Daoy (cell line): ENCODE measurements at places on chromosomes 4 and X. TPM values are rescaled to one million over a fixed set of nuclear protein-coding genes. Genes with fewer than 3 reads are reported as not detected.

GRCh38 chrX:149541521-149542047 is 772 bp downstream of the EOLA1 start:
- DNase-seq, result no peak

- peak; percentile 36 for DNase-seq
Measured at GRCh38 chrX:50495616-50496015, 25.0 kb upstream of the DGKK start.

GRCh38 chrX:43175434-43175833 is 397.5 kb upstream of the PPP1R2C start:
- no peak for DNase-seq

GRCh38 chrX:72715546-72715945 is 1.4 kb upstream of the PHKA1 start:
- no peak for DNase-seq

The CTSO gene
- 1.3 and 2.2 TPM in 2 replicates for total RNA-seq

The H2BW2 gene
- total RNA-seq, result not detected in 2 replicates

DNA sequence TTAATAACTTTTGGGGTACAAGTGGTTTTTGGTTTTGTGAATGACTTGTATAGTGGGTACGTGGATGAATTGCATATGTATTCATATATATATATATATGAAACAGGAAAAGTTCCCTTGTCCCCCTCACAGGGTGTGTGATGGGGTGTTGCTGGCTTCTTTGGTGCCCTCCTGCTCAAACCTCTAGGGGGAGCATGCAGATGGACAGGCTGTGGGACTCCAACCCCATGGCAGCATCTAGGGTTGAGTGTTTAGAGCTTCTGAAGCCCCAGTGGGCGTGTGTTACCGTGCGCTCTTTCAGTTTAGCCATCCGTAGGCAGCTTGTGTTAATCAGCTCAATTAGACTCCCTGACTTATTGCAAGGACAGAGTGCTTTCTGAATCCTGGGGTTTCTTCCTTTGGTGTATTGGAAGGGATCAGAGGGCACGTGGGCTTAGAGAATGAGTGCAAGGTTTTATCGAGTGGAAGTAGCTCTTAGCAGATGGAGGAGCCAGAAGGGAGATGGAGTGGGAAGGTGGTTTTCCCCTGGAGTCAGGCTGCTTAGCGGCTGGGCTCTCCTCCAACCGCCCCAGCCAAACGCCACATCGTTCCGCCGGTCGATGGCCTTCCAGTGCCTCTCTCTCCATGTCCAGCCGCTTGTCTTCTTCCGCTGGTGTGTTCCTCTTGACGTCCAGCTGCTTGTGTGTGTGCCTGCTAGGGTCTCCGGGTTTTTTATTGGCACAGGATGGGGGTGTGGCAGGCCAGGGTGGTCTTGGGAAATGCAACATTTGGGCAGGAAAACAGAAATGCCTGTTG is 674.4 kb upstream of the LCORL start:
- DNase-seq, result peak; percentile 4

The ENAM gene
- not detected in 2 replicates for total RNA-seq

The DNAAF6 gene
- not detected in 2 replicates for total RNA-seq

- DNase-seq, result peak; percentile 70
Measured at GRCh38 chr4:5033281-5033841, 14.1 kb upstream of the CYTL1 start.

DNA sequence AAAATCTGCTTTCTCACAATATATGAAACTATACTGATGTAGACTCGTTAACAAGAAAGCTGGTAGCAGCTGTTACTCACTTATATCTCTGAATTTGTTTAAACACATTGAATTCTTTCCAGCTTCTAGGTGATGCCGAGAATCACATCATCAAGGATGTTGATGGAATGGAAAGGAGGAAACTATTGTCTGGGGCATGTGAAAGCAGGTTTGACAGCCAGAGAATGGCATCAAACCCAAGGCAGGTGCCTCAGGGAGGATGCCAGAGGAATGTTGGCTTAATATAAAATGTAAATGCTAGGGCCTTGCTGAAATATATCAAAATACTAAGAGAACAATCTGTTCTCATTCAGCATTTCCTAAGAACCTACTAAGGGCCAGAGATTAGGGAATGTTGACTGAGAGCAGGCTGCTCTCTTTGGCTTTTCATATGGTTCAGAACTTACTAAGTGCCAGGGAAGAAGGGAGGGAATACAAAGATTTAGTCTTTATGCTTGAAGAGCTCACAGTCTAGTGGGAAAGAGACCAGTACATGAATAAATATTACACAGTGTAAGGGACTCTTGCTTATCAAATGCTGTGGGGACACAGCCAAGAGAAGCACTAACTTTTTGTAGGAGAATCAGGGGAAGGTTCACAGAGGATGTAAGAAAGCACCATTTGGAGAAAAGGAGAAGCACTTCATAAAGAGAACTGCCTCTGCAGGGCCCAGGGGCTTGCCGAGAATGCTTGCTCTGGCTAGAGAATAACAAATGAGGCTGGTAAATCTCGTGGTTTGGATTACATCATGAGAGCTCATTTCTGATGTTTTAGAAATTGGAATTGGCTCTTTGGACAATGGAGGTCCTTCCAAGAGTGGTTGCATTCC is 14.7 kb downstream of the SLIT2 start:
- DNase-seq, result no peak

- no peak for DNase-seq
Measured at GRCh38 chrX:149398027-149398426, 107.1 kb downstream of the IDS start.

DNA sequence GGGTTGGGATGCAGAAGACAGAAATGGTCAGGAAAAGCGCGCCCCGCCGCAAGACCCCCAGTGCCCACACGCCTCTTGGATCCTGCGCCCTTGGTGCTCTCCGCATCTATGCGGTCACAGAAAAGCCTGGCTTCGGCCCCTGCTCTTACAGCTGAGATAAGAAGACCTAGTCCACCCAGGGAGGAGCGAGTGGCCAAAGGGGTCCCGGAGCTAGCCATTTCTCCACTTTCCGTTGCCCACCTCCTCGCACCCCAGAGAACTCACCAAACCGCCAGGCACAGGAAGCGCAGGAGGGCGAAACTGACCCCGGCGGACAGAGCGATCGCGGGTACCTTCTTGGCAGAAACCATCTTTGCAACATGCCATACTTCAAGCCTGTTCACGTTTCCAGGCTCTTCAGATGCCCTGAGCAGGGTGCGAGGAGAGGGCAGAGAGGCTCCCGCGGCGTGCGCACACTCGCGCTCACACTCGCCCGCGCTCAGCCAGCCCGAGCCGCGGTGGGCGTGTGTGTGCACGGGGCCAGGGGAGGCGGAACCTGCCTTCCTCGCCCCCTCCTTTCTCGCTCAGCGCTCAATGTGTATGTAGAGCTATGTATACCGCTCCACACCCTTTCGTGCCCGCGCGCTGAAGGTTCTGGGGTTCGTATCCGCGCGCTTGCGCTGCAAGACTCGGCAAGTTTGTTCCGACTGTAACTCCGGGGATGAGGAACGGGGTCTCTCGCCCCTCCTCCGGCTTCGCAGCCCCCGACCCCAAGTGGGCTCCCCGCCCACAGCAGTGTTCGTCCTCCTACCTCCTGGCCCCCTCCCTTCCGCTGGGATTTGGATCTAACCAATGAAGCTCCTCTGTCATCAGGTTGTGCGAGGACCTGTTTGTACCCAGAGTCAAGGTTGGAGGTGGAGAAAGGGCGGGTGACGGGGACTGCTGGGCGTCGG is at the start of gene GABRA4:
GABRA4 (minus strand) TSS at position 507 of the 932 bp plus-strand sequence; CDS start at position 350, 157 bp downstream.
- peak; percentile 23 for DNase-seq

The NUDT10 gene
- total RNA-seq, result 9.9 and 14.7 TPM in 2 replicates

GRCh38 chr4:61590881-61591280 is 390.8 kb downstream of the ADGRL3 start:
- no peak for DNase-seq

GRCh38 chr4:169823685-169824084 is 65.9 kb upstream of the HPF1 start:
- peak; percentile 26 for DNase-seq

The TLR7 gene
- 0.06 TPM in 1 of 2 replicates, not detected in the other for total RNA-seq

- DNase-seq, result no peak
Measured at GRCh38 chr4:75525910-75526309, 11.6 kb downstream of the THAP6 start.

DNA sequence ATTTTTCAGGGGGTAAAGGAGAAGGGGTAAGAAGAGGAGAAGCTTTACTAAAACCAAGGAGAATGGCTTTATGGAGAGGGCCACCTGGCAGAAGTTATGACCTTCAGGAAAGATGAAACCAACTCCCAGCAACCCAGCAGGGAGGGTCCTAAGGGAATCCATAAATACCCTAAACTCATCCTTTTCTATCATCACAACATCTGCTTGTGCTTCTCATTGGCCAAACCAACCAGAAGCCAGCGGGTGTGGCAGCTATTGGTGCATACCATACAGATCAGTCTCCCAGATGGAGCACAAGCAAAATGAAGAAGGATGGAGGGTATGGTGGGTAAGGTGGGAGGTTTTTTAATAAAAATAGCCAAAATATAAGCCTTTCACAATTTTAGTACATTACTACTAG is 58.5 kb upstream of the ARSJ start:
- DNase-seq, result no peak

The TENM3 gene
- 33.9 and 40.5 TPM in 2 replicates for total RNA-seq

The RADX gene
- total RNA-seq, result not detected in 2 replicates
